ENCODE measurements at places on chromosomes 4 and X.

DNA sequence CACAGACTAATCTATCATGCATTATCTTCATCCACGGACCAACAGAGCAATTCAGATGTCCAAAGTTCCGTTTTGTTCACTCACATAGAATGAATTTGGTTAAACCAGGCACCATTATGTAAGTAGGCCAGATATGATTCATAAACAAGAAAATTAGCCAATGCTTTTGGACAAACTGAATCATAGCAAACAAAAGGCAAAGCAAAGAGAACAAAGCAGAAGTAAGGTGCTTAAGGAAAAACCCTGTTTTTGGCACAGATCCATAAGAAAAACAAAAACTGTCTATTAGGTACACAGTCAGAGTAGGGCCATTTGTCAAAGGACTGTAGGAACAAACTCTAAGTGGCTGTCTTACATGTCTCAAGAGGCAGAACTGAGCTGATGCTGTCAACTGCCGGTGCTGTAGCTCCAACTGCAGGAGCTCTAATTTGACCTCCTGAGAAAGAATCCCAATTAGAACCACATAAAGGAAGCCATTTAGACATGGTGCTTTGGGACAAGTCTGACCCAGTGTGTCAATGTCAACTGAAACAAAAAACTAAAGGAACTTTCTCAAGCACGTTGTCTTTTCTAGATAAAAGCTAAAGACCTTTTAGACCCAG lies 146.7 kb downstream of the COL25A1 start:
- DNase-seq = no peak

- DNase-seq = no peak
Observed at GRCh38 chrX:31353095-31353494, 281.3 kb upstream of the FTHL17 start.

GRCh38 chr4:101262683-101263082 lies 84.6 kb downstream of the PPP3CA start:
- no peak for DNase-seq

DNA sequence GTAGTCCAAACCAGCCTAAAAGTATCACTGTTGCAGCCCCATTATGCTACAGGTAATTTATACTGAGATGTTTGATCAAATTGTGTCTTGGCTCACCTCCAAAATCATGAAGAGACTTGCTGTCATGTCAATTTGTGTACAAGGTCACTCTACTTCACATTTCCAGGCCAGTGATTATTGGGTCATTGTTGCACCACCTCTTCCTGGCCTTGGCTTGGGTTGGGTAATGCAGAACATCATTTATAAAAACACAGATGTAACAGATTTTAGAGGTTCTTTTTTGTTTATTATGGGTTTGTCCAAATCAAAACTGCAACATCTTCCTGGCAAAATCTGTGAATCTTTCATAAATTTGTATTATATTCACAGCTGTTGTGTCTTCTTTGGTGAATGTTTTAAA lies 459.5 kb downstream of the ANKRD50 start:
- DNase-seq = no peak

GRCh38 chrX:18422325-18422724 lies 3.1 kb upstream of the CDKL5 start:
- DNase-seq = no peak

DNA sequence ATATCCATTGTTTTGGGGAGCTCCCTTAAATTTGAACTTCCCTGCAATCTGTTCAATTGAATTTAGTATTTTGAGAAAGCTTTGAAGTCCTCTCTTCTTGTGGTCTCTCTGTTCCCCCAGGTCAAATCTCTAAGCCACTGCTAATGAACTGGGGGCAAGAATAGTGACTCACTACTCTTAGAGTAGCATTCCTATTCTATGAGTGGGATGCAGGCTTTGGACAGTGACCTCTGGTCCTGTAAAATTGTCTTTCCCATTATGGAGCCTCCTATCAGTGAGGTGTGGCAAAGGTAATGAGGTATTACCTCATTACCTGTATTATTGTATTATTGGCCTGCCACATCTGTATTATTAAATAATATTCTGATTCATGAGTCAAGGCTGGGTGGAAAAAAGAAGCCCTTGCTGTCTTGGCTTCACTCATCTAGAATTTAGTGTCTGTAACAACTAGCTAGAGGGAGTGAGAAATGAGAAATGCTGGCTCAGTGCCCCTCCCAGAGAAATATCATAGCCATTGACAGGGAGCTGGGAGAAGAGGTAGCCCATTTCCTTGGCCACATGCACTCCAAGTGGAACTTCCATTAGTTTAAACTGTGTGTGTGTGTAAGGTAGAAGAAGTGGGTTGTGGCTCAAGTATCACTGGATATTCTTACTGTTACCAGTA lies 393.9 kb upstream of the CTSO start:
- no peak for DNase-seq

DNA sequence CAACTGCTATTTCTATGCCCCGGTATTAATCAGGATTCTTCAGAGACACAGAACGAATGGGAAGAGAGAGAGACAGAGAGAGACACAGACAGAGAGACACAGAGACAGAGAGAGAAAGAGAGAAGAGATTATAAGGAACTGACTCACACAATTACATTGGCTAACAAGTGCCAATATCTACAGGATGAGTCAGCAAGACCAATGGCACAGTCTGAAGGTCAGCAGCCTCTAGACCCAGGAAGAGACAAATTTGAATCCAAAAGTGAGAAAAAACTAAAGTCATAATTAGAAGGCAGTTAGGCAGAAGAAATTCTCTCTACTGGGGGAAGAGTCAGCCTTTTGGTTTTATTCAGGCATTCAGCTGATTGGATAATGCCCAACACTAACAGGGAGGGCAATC lies 187.3 kb downstream of the MAB21L2 start:
- no peak for DNase-seq

DNA sequence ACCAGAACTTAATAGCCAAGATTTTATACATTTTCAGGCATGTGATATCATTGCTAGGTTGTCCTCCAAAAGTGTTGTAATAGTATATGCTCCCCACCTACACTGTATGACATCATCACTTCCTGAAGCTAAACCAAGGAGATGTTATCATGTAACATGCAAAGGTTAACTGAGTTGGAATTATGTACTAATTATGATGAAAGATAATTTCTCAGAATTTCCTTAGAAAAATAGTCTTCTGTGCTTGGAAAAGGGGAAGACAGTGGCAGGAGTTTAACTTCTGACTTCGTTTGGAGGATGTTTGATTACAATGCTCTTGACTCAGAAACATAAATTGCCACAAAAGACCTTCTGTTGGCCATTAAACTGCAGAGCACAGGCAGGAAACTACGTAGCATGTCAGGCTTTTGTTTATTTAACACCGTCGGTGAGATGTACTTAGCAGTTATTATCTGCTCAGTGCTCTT lies 83.6 kb upstream of the GUCY1A1 start:
- DNase-seq = no peak

GRCh38 chrX:56564921-56565840 lies 1.8 kb downstream of the UBQLN2 start:
- DNase-seq = no peak

DNA sequence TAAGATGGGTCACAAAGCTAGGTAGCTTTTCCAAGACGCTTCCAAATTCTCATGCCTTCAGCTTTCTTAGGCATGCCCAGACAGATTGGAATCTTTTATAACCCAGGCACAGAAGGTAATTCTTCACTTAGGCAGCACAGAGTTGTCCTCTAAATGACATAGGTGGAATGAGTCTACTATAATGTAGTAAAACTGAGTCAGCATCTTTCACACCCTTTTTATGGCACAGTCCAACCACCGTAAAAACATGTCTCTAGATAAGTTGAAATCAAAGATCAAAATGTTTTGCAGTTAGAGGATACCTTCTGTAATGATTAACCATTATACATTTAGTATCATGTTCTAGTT lies 128.4 kb upstream of the FAT1 start:
- no peak for DNase-seq

DNA sequence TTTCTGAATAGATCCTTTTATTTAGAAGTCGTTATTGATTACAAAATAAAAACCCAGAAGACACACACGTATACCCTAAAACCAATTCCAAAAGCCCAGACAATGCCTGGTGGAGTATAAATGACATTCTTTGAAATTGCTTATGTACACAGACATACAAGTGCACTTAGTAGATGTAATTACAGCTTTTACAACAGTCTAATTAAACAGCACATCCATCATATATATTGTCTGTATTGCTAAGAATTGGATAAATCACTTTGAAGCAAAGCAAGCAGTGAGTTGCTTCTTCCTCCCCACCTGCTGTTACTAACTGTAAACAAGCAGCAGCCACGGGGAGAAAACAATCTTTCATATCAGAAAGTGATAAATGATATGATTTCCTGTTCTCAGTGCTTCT lies 645.7 kb downstream of the TLL1 start:
- no peak for DNase-seq

DNA sequence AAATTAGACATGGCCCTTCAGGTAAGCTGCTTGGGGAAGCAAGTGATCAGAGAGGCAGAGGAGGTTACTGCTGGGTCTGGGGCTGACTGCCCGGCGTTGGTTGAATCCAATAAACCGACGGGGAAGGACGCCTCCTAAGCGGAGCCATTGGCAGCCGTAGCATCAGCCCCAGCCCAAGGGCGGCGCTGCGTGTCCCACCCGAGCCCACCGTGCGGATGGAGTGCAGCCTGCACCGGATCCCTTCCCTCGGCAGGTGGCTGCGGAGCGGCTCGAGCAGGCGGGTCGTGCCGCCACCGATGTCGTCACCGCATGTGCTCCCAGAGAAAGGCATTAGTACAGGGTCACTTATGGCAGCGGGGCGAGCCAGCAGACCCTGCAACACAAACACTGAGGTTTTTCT lies 82.1 kb downstream of the ALPK1 start:
- DNase-seq = no peak
